Ascending aorta (tissue), 2 donors: ENCODE measurements at places on chromosomes 6 and 20.
A peak's percentile ranks its signal among the peaks of the same experiment; 100 is the strongest.

GRCh38 chr20:59320854-59321647, 20.6 kb downstream of the EDN3 start:
- no peak for DNase-seq

- DNase-seq: no peak
These were observed 381.6 kb downstream of the UTRN start for GRCh38 chr6:144666781-144667180.

DNA sequence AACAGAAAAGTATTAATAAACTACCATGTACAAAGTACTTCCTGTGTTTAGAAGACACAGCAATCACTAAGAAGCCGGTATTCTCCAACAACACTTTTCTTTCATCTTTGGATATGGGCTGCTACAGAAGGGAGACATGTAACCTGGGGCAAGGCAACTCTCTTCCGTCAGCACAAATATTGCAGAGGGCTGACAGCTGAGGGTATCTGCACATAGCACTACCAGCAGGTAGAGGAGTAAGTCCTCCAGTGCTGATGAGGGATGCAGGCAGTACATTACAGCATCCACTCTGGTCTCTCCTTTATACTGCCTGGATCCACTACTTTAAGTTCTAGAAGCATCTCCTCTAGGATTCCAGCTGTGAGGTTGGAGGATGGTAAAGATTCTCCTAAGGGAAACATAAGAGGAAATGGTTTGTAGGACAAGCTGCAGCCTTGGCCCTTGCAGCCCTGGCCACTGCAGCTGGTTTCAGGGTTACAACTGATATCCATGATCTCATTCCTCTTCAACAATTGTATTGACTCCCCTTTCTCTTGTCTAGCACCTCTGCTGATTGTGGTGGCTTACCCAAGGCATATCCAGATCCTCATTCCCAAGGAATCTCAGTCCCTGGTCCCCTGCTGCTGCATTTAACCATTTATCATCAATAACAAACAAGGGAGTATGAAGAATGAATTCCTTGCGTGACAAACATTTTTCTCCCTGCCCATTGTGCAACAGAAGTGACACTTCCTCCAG, 110.7 kb upstream of the ADGRF1 start:
- DNase-seq: no peak

- DNase-seq: no peak
These were observed 29.4 kb upstream of the KIF3B start for GRCh38 chr20:32248043-32248442.

- DNase-seq: no peak
These were observed 206.7 kb downstream of the CENPW start for GRCh38 chr6:126546541-126547120.

GRCh38 chr20:46063652-46064054, 26.1 kb downstream of the NCOA5 start:
- no peak for DNase-seq

DNA sequence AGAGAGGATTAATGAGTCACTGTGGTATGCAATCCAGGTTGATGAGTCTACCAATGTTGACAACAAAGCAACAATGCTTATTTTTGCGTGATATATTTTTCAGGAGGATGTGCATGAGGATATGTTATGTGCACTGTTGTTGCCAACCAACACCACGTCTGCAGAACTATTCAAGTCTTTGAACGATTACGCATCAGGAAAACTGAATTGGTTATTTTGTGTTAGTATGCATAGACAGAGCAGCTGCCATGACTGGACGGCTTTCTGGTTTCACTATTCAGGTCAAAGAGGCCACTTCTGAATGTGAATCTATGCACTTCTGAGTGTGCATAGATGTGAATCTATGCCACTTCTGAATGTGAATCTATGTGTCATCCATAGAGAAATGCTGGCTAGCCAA, 134.0 kb upstream of the GRIK2 start:
- DNase-seq: no peak

- DNase-seq: no peak
These were observed 116.1 kb downstream of the PRND start for GRCh38 chr20:4837760-4838159.

- no peak for DNase-seq
These were observed 290.4 kb downstream of the GRIK2 start for GRCh38 chr6:101683884-101684283.

- DNase-seq: peak; percentile 19
These were observed 3.3 kb downstream of the EZR start for GRCh38 chr6:158815907-158816306.

- DNase-seq: no peak
These were observed 4.0 kb upstream of the BMP7 start for GRCh38 chr20:57270204-57270984.

DNA sequence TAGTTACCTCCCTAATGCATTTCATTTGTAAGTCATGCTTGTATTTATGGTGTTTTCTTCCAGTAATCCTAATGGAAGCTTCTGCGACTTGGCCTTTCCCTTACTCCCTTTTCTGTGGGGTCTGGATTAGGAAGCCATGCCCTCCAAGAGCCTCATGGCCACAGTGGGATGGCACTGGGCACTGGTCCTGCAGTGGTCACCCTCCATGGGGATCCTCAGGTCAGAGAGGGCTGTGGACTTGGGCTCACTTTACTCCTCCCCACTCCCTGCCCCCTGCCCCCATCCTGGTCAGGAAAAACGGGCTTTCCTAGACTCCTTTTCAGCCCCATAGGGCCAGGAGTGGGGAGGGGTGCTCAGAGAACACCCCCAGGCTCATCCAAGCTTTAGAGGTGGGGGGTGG, 49.9 kb downstream of the EBF4 start:
- DNase-seq: no peak

DNA sequence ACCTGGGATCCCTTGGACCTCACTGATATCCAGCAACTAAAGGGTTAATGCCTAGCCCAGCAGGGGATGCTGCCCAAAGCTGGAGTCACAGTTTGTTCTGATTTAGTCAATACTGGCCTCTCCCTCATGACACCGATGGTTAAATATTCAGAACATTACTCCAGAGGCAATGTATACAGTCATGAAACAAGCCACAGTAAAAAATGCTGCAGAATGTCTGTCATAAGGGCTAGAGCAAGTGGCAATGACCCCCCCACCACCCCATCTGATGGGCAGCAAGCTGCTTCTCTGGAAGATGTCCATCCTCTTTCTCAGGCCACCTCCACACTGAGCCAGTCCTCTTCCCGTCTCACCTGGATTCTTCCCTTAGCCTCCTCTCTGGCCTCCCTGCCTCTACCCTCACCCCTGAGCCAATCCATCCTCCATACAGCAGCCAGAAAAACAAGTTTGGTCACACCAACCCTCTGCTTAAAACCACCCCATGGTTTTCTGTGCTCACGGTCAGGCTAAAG, 99.0 kb upstream of the KCNG1 start:
- DNase-seq: no peak

DNA sequence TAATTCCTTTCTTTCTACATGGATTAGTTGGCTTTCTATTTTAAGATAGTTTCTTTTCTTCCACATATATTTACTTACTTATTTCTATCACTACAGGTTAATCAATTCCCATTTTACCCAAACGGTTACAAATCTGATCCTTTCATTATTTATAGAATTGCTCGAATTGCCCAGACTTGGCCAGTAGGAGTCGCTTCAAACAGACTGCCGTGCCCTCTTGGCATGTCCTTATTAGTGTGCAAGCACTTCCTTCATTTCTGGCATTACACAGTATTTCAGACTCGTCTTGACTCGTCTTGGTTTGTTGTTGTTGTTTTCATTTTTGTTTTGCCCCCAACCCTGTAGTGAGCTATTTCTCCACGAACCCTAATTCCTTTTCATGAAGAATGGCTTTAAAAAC, 74.6 kb downstream of the SAMD3 start:
- no peak for DNase-seq

- no peak for DNase-seq
These were observed 296.8 kb upstream of the RSPO3 start for GRCh38 chr6:126821706-126822105.

DNA sequence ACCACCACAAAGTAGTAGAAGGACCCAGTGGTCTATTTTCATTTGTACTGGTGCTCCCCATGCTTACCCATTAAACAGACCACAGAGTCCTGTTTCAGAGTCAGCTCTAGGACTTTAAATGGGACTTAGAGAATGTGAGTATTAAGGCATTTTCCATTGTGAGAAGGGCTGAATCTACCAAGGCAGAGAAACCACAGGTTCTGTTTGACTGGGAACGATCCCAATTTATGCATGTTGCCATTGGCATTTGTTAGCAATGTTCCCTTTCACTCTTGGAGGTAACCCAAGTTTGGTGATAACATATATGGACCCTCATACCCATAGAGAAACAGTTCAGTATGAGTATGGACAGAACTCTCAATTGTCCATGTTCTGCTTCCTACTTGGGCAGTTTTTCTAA, 672.8 kb downstream of the KIF16B start:
- no peak for DNase-seq

GRCh38 chr6:106746652-106747051, 117.3 kb downstream of the QRSL1 start:
- no peak for DNase-seq

DNA sequence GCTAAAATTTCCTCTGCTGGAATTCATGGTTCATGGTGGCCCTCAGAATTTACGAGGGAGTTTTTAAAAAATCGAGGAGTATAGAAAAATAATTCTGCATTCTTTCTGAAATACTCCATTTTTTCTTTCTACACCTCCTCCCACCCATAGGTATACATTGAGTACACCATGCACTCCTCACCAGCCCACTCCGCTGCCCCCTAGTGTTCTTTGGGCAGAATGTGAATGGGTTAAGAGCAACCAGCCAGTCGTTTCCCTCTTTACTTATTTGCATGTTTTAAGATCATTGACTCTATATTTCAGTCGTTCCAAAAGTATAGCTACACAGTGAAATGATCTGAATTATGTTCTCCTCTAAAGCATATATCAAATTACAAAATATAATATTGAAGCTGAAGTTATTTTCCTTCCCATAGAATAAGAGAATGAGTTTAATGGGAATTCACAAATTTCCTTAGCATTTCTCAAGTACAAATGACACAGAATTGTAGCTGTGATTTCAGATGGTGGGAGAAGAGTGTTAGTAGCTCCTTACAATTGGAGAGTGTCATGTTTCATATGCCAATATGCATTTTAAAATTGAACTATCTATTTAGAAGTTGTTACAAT, 977.7 kb upstream of the SLC35B3 start:
- no peak for DNase-seq

GRCh38 chr20:53890443-53891305, 179.7 kb downstream of the BCAS1 start:
- no peak for DNase-seq

DNA sequence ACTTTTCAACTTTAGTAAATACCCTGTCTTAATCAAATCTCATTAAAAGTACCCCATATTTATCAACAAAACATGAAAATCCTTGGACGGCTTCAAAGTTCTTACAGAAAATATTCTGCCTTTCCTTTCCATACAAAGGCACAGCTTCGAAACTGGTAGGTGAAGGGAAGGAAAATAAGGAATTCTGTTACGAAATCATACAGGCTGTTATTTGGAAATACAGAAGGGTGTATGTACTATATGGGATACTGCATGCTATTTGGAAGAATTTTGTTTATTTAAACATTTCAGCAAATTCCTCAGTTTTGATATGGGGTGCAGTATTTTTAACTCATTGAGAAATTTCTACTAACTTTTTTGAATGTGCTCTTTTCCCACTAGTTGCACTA, 138.4 kb upstream of the BTN3A2 start:
- no peak for DNase-seq

- no peak for DNase-seq
These were observed 50.6 kb downstream of the FKBP1C start for GRCh38 chr6:63261820-63262219.

DNA sequence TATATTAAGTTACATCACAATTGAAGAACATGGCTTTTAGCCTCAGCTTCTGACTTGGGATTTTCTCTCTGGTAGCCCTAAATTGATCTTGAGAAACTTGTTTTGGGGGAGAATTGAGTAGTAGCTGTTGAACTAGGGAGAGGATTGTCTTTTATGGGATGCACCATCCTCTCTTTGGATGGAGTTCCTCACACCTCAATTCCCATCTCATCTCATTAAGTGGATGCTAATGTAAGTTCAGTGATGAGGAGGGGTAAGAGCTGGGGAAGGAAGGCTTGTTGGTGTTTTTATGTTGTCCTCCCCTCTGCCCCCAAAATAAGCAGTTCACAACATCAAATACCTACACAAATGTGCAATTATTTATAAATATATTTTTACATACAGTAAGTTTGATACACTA, 4.0 kb downstream of the GJA1 start:
- no peak for DNase-seq

- DNase-seq: no peak
These were observed 82.6 kb downstream of the TTLL2 start for GRCh38 chr6:167407239-167408064.

DNA sequence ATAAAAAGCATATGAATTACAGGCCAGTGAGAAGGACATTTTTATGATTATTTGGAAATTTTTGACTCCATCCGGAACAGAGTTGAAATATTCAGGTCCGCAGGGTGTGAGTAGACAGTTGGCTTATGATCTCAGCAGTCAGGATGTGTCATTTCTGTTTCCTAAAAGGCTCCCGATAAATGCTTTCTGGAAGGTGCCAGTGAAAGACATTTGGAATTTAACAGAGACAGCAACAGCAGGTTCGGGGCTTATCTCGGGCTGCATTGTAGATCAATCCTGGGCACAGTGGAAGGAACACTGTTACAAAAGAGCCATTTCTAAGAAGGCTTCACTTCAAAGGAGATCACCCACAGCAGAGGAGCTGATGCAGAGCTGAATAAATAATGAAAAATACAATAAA, 934.4 kb downstream of the KIF16B start:
- DNase-seq: no peak
